ENCODE measurements at places on chromosomes 4 and X. TPM values are rescaled to one million over a fixed set of nuclear protein-coding genes. Genes with fewer than 3 reads are reported as not detected.

DNA sequence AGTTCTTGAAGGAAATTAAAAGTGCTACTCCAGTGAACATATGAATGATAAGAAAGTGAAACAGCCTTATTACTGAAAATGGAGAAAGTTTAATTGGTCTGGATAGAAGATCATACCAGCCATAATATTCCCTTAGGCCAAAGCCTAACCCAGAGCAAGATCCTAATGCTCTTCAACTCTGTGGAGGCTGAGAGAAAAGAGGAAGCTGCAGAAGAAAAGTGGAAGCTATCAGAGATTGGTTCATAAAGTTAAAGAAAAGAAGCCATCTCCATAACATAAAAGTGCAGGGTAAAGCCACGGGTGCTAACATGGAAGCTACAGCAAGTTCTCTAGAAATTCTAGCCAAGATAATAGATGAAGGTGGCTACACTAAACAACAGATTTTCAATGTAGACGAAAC, 85.5 kb upstream of the ATOH1 start:
- DNase-seq, result no peak

GRCh38 chr4:55670695-55671094, 34.6 kb upstream of the NMU start:
- no peak for DNase-seq

- no peak for DNase-seq
Observed at GRCh38 chr4:132651196-132651595, 497.9 kb upstream of the PCDH10 start.

DNA sequence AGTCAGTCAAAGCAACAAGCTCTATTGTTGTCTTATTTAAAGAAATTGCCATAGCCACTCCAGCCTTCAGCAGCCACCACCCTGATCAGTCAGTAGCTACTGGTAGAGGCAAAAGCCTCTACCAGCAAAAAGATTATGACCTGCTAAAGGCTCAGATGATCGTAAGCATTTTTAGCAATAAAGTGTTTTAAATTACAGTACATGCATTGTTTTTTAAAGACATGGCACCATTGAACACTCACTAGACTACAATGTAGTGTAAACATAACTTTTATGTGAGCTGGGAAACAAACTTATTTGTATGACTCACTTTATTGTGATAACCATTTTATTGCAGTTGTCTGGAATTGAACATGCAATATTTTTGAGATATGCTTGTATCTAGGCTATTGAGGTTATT, 32.3 kb upstream of the DYNLT3 start:
- DNase-seq, result no peak

DNA sequence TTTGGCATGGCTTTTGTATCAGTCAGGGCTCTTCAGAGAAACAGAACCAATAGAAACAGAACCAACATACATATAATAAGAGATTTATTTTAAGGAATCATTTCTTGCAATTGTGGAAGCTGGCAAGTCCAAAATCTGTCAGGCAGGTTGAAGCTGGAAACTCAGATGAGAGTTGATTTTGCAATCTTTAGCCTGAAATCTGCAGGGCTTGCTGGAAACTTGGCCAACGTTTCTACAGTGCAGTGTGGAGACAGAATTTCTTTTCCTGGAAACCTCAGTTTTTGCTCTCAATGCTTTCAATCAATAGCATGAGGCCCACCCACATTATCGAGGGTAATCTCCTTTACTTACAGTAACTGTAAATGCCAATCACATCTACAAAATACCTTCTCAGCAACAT, 45.4 kb downstream of the COMMD8 start:
- no peak for DNase-seq

DNA sequence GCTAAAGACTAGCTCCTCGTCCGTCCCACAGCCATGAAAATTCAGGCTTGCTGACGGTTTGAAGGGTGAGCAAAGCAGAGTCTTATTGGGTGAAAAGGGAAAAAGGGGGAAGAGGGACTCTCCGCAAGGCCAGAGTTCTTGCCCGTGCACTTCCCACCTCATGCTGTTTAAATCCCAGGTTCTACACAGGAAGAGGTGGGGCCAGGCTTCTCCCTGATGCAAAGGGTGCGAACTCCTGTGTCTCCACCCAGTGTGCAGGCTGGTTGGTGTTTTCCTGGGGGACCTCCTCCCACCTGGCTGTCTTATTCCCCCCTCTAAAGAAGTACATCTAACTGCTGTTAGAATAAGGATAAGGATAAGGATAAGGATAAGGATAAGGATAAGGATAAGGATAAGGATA, 18.0 kb upstream of the LANCL3 start:
- DNase-seq, result no peak

DNA sequence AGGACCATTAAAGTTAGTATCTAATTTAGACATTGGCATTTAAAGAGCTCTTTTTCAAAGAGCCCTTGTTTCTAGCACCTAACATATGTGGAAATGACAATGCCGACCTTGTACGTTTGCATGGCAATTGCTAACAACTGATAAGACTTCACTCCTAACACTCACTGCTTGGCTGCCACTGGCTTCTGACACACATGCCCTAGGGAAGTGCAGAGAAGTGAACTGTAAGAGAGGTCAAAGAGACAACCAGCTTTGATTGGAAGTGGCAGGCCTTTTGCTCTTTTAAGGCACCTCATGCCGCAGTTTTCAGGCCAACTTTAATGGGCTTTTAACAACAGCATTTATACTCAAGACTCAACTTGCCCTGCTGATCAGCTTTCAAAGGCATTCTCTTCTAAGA, 158.4 kb downstream of the RAB28 start:
- no peak for DNase-seq

DNA sequence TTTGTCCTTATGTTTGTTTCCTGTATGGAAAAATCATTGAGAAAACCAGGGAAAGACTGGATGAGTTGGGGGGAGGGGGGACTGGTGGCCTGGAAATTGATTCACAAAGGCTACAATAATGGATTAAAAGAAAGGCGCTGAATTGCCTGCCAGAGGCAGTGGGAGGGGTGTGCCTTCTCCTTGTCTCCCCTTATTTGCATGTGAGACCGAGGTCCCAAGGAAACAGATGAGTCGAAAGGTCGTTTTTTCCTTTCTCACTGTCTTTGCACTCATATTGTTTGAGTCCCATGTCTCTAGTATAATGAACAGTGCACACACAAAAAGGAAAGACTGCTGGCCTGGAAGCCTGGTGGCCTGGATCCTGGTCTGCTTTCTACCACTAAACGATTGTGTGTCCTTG, 86.6 kb upstream of the ZDHHC15 start:
- DNase-seq, result no peak

DNA sequence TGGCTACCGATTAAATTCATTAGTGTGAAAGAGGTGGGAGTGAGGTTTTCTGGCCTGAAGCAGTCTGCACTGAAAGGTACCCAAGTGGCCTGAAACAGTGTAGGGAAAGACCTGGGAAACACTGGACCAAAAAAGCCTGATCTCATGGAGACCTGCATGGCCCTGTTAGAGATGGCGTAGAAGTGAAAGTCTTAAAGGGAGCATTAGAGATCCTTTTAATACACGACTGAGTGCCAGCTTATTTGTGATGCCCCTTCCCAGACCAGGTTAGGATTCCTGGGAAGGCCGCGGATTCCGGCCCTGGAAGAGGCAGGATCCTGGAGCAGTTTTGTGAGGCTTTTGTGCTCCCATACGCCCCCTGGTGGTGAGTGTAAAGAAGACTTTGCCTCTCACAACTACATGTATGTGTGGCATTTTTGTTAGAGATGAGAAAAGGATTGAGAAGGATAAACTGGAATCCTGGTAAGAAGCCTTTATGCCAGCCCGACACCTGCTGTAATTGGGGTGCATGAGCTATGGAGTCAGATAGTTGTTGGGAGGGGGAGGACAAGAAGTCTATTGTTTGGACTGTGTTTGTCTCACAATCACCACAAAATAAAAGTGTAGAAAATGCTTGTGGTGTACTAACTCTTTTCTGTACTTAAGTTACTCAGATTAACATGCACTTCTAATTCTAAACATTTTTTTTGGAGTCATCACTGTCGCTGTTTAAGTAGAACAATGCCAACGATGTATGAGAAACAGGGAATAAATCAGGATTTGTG, 54.0 kb downstream of the JADE1 start:
- DNase-seq, result peak; percentile 76

- DNase-seq, result no peak
Observed at GRCh38 chrX:103177556-103177955, 37.4 kb upstream of the BEX4 start.

- no peak for DNase-seq
Observed at GRCh38 chrX:155048977-155049619, 21.8 kb downstream of the CMC4 start.

- DNase-seq, result no peak
Observed at GRCh38 chr4:87633243-87633642, 16.8 kb upstream of the DMP1 start.

GRCh38 chrX:2192584-2193272, 308.0 kb downstream of the DHRSX start:
- no peak for DNase-seq

DNA sequence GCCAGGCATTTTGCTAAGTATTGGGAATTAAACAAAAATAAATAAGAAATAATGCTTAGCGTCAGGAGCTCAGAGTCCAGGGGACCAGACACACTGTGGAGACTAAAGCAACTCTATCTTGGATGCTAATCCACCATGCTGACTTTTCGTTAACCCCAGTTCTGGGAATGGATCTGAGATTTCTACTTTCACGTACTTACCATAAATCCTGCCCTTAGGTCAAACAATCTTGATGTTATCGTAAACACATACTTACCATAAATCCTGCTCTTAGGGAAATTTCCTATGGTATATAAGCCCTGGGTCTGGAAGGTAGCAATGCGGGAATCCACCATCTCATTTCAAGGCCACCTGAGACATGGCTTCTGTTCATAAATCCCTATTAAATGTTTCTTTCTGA, 204.5 kb upstream of the IGFBP7 start:
- no peak for DNase-seq

DNA sequence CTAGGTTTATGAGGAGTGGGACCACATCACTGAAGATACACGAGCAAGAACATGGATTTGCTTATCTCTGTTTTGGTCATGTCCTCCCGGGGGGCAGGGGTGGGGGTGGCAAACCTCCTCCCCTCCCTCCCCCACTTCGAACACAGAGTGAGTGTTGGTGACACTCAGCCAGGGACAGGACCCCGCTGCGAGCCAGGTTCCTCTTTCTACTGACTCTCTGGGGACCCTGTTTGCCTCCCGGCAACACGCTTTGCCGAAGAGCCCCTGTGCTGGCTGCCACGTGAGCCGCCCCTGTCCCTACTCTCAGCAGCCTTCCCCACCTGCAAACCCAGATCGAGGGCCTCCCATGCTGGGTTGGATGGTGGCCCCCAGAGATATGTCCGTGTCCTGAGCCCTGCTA, 34.7 kb downstream of the P2RY8 start:
- DNase-seq, result no peak

DNA sequence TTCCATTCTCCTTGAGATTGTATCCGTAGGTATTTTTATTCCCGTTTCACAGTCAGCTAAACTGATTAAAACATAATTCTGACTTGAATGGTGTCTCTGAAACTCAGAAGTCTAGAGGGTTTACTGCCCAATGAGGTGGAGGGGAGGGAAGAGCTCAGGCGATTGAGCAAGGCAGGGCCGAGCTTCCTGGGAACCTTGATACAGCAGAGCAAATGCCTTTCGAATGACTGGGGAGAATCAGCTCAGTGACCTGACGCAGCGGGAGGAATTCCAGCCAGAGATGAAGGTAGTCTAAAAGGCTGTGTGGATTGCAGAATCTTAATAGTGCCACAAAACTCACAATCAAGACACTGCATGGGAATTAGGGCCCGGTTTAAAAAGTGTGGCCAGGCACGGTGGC, 233.6 kb downstream of the EVC2 start:
- no peak for DNase-seq

DNA sequence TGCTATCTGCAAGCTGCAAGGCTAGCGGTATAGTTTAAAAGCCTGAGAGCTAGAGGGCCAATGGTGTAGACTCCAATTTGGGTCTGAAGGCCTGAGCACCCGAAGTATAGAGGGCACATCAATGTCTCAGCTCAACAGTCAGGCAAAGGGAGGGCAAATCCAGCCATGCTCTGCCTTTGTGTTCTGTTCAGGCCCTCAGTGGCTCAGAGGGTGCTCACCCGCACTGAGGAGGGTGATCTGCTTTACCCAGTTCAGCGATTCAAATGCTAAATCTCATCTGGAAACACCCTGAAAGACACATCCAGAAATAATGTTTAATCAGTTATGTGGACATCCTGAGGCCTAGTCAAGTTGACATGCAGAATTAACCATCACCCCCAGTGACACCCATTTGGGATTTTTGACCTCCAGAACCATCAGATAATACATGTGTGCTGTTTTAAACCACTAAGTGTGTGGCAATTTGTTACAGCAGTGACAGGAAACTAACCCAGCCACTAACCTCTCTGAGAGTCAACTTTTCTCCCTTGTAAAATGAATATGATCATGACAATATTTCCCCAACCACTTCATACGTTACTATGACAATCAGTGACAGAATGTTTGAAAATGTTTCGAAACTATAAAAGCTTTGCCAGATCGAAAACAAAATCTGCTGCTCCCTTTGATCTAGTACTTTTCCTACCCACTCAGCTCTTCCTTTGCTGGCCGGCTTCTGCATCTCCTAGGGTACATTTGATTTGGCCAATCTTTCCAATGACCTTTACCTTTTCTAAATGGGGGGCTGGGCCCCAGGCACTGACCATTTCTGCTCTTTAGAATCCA, 8.4 kb upstream of the TBL1X start:
- DNase-seq, result no peak

- no peak for DNase-seq
Observed at GRCh38 chrX:72073633-72074032, 58.1 kb downstream of the RTL5 start.

DNA sequence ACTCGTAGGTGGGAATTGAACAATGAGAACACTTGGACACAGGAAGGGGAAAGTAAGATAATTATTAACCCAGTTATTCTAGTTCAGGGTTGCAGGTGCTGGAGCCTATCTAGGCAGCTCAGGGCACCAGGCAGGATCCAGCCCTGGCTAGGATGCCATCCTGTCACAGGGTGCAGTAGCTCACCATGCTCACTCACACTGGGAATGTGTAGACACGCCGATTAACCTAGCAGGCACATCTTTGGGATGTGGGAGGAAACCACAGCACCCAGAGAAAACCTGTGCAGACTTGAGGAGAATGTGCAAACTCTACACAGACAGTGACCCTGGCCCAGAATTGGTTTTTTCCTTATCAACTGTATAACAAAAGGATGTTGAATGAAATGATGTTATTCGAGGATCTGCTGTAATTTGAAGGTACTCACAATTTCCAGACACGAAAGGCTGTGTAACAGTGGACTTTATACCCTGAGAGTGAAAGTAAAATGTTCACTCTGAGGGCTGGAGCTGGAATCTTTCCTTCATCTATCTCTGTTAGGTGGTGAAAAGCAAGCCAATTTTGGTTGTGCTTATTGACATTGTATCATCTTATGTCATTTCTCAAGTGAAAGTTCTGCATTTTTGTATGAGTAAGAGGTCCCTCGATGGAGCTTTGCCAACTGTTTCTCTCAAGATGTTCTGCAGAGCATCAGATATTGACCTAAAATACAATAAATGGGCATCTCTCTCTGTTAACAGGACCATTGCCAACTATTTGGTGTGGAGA, 78.8 kb downstream of the PHEX start:
- DNase-seq, result no peak

- DNase-seq, result peak; percentile 12
Observed at GRCh38 chr4:14260591-14260990, 633.1 kb upstream of the BOD1L1 start.

Gene HSD17B13
- total RNA-seq, result 0.33 TPM

Gene KLB
- total RNA-seq, result 0.06 TPM

Gene SRPK3
- total RNA-seq, result 1.2 TPM

Gene RRH
- 0.79 TPM for total RNA-seq
